Stomach (tissue), 19 donors: ENCODE measurements at places on chromosomes 12 and 14.

DNA sequence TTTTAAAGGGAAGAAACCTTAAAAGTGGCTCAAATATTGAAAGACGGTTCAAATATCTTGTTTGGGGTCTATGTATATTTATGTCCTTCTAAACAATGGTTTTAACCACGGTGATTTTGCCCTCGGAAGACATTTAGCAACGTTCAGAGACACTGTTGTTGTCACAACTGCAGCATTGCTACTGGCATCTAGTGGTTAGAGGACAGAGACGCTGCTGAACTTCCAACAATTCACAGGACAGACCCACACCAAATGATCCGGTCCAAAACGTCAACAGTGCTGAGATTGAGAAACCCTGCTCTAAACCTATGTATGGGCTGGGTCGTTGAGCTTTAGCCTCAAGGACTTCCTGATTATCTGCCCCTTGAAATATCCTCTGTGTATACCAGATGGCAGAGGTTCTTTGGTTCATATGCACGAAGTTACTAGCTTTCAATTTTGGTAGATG is 1.7 kb downstream of the ANGEL1 start:
- DNase-seq: no peak

DNA sequence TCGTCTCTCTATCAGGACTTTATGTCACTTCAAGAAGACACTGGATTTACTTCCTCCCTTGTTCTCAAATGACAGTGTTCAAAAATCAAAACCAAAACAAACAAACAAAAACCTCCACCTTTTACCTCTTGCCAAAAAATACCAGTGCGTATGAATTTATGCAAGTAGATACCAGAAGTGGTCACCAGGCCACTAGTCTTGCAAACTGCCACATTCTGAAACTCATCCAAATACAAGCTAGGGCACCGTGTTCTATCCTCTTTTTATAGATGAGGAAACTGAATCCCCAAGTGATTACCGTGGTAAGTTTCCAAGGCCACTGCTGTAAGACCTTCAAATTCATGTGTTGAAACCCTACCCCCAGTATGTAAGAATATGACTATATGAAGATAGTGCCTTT is 343.9 kb upstream of the KITLG start:
- DNase-seq: no peak

DNA sequence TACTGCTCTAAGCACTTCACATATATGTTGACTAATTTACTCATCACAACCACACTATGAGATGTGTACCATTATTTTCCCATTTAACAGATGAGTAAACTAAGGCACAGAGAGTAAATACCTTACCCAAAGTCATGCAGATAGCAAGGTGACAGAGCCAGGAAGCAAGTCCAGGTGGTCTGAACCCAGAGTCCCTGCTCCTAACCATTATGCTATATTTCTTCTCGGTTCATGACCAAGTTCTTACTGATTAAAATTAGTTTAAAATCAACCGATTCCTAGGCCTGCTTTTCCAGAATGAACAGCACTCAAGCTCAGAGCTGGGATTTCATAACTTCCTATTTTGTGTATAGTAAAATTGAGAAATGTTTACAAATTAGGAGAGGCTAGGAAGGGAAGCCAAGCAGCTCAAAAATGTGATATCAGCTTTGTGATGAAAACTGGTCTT is 85.5 kb upstream of the EGLN3 start:
- DNase-seq: no peak

DNA sequence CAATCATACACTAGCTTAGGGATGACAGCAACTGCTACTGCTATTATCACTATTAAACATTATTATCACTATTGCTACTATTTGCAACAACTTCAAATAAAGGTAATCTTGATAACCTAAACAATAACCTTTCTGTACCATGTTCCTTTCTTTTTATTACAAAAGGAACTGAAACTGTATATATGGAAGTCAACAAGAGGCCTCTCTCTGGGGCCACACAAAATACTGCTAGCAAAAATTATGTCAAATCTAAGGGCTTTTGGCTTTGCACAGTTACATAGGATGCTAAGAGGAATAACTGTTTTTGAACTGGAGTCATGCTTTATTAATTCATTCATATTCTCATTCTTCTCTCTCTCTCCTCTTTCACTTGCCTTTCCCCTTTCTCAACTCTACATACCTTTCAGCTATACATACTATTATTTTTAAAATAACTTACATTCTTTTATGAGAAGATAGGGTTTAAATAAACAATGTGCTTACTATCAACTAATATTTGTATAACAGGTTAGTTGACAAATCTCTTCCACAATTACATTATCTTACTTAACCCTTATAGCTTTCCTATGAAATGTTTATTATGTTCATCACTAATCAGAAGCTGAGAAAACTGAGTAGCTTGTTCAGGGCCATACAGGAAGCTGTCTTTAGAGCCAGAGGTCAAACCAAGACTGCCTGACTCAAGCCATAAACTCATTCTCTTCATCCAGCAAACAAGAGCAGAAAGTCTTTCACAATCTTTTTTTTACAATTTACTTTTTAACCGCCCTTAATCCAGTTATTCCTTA is 25.7 kb downstream of the SPTSSA start:
- peak; percentile 18 for DNase-seq

- no peak for DNase-seq
Observed at GRCh38 chr12:128823216-128823915, 392 bp downstream of the SLC15A4 start.

DNA sequence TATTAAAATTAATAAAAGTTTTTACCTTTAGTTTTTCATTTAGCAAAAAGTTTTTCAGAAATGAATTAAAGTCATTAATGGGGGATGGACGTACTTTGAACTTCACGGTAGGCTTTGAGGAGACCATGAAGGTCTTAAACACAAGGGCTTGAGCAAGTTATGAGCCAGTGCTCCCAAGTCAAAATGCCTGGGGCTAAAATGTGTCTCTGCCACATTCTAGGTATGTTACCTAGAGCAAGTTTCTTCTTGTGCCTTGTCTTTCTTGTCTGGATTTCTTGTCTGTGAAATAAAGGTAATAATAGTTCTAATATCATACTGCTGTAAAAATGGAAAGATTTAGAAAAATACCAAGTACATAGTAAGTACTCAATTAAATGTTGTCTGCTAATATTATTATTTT is 132.7 kb upstream of the USP15 start:
- DNase-seq: no peak
